ENCODE measurements at places on chromosomes 7 and 10. TPM values are rescaled to one million over a fixed set of nuclear protein-coding genes. Genes with fewer than 3 reads are reported as not detected.

CYP26C1 gene
- not detected for total RNA-seq

ADAMTS14 gene
- total RNA-seq = 0.32 TPM

ZNF107 gene
- 0.85 TPM for total RNA-seq

PLEKHA1 gene
- 128 TPM for total RNA-seq

C7orf25 gene
- 0.75 TPM for total RNA-seq

PRF1 gene
- total RNA-seq = 6.2 TPM

ARL5B gene
- total RNA-seq = 8.3 TPM

CFAP58 gene
- total RNA-seq = not detected
